CD4-positive, alpha-beta T cell treated with Interleukin-1 beta for 1 hour (primary cell): ENCODE measurements at places on chromosomes 16 and 17.

DNA sequence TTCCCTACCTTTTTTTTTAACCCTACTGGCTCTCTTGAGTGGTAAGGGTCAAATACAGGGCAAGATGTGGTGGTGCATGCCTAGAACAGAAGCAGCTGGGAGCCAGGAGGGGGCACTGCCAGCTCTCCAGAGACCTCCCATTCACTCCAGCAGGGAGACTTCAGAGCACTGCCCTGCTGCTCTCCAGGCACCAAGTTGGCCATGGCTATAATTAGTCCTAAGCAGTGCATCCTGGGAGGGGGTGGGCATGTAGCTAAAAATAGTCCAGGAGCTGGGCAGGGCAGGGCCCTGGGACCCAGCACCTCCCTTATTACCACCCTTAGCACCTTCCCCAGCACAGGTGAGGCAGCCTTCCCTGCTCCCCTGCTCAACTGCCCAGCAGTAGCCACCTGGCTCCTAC is 3.5 kb downstream of the CORO6 start:
- DNase-seq, result no peak

DNA sequence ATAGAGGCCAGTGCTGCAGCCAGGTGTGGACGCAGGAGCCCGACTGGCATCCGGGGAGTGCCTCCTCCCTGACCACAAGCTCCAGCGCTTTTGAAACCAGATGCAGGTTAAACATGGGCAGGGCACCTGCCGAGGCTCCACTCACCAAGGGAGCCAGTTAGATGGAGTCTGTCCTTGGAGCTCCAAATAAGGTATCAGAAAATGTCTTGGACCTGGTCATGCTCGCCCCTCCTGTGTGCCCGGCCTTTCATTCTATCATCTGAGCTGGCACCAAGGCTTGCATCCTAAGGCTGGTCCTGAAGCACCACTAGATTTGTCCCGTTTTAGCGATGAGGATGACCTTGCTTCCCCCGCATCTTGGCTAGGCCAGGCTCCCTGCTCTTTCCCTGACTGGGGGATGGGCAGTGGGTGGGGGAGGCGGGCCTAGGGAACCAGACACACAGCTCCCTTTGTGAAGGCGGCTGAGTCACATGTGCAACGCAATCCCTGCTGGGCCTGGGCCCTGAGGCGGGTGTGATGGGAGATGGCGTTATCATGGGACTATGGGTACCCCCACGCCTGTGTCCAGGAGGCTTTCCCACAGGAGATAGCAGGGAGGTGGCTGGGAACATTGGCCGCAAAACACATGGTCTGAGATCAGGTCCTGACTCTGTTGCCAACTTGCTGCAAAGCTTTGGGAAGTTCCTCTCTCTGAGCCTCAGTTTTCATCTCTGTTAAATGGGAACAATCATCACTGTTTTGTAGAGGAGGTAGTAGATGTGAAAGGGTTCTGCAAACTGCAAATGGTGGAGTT is 5.0 kb upstream of the ADGRG1 start:
- no peak for DNase-seq

DNA sequence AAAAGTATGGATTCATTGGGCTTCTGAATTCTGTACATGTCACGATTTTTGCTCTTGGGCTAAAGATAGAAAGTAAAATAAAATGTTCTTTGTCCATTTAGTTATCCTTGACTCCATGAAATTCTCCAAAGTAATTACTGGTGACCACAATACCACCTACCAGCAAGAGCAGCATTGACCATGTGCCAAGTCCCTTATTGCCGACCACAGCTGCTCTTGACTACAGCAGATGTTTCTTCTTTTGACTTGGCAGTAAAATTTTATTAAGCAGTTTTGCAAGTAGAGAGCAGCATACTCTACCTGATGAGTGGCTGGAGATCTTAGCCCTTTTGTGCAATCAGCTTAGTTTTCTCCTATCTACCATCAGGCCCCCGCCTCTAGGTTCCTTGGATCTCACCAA is 152.2 kb upstream of the TBX2 start:
- no peak for DNase-seq

DNA sequence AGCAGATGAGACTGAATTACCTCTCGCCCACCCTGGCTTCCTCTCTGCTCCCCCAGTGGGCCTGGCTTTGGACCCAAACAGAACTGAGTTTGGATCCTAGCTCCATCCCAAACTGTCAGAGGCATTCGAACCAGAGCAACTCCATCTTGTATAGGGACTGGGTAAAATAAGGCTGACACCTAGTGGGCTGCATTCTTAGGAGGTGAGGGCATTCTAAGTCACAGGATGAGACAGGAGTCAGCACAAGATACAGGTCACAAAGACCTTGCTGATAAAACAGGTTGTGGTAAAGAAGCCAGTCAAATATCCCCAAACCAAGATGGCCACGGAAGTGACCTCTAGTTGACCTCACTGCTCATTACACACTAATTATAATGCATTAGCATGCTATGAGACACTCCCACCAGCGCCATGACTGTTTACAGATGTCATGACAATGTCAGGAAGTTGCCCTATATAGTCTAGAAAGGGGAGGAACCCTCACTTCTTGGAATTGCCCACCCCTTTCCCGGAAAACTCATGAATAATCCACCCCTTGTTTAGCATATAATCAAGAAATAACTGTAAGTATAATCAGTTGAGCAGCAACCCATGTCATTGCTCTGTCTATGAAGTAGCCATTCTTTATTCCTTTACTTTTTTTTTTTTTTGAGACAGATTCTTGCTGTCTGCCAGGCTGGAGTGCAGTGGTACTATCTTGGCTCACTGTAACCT is 44.4 kb downstream of the LYRM1 start:
- DNase-seq, result peak; percentile 20

GRCh38 chr16:67718668-67719047 is 458 bp downstream of the GFOD2 start:
- no peak for DNase-seq

- no peak for DNase-seq
These were observed 3.2 kb downstream of the KSR1 start for GRCh38 chr17:27459433-27459832.

DNA sequence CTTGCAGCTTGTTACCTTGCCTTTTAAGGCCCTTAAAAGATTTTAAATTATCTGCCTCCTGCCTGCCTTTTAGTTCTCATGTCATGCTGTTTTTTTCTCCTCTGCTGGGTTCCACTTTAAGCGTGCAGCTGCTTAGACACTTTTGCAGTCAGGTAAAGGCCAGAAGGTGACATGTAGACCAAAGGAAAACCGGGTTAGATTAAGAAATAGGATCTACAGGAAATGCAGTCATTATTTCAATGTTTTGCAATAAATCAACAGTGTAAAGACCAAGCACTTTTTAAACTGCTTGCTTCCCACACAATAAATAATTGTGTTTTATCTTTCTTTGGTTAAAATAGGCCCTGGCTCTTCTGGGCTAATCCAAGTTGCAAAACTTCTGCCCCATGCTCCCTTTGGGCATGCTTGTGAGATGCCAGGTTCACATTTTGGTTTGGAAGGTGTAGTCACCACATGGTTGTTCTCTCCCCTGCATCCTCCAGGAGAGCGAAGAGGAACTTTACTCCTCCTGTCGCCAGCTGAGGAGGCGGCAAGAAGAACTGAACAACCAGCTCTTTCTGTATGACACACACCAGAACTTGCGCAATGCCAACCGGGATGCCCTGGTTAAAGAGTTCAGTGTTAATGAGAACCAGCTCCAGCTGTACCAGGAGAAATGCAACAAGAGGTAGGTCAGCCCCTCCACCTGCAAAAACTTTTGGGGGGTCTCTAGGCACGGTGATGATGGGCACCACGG is 54.9 kb downstream of the SDR42E1 start:
- DNase-seq, result peak; percentile 26

- no peak for DNase-seq
These were observed 223.9 kb upstream of the TOX3 start for GRCh38 chr16:52770828-52771227.

DNA sequence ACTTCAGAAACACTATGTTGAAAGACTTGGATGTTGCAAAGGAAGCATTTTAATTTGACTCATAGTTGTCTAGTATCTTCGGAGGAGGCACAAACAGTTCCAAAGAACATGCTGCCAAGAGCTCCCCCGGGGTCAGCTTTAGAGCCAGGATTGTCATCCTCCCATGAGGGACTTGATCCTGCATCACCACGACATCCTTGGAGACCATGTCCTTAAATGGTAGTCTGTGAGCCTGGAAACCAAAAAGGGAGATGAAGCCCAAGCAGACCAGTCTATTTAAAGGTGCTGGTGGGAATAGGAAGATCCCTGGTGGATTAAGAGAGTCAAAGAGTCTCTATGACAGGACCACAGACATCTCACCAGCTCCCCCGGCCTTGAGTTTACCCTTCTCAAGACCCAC is 33.3 kb upstream of the DYNLRB2 start:
- no peak for DNase-seq

DNA sequence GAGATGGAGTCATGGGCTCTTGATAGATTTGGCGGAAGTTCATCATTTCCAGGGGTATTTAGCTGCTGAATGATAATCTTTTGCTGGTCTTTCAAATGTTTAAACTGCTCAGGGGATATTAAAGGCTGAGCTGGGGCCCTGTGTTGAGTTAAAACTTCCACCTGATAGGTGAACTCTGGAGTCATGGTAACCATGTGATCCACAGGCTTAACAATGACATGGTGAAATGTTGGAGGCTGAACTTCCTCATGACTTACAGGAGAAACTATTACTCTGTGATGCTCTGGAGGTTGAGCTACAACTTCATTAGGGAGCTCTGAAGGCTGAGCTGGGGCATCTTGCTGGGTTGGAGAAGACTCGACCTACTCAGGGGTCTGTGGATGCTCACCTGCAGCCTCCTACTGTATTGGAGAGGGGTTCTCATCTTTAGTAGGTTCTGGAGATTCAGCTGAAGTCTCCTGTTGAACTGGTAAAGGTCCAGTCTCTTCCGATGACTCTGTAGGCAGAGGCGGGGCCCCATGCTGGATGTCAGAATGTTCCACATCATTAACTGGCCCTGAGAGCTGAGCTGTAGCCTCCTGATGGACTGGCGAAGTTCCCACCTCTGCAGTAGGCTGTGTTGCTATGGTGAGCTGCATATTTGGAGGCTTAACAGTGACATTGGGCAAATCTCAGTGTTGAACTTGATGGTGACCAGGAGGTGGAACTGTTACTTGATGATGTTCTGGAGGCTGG is 24.2 kb downstream of the RDM1 start:
- no peak for DNase-seq

DNA sequence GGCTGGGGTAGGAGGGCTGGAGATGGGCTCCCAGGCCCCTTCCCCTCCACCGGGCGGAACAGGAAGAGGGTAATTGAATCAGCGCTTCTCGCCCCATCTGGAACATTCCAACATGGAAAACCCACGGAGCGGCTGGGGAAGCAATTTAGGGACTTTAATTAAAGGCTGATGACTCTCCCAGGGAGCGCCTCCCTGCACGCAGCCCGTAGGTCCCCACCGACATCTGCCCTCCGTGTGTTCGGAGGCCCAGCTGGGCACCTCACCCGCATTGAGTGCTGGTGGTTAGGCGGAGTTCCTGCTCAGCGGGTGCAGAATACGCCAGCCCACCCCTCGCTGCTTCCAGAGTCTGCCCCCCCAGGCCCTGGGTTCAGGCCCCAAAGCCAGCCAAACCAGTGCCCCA is 10.0 kb downstream of the HS3ST6 start:
- DNase-seq, result no peak

- no peak for DNase-seq
These were observed 189.3 kb downstream of the IRF8 start for GRCh38 chr16:86088287-86088686.

GRCh38 chr16:30637944-30638343 is 12.8 kb upstream of the PRR14 start:
- DNase-seq, result peak; percentile 58
